ENCODE measurements at places on chromosomes 1 and 21. TPM values are rescaled to one million over a fixed set of nuclear protein-coding genes. Genes with fewer than 3 reads are reported as not detected.

The NTNG1 gene
- polyA plus RNA-seq, result 0.03 TPM

DNA sequence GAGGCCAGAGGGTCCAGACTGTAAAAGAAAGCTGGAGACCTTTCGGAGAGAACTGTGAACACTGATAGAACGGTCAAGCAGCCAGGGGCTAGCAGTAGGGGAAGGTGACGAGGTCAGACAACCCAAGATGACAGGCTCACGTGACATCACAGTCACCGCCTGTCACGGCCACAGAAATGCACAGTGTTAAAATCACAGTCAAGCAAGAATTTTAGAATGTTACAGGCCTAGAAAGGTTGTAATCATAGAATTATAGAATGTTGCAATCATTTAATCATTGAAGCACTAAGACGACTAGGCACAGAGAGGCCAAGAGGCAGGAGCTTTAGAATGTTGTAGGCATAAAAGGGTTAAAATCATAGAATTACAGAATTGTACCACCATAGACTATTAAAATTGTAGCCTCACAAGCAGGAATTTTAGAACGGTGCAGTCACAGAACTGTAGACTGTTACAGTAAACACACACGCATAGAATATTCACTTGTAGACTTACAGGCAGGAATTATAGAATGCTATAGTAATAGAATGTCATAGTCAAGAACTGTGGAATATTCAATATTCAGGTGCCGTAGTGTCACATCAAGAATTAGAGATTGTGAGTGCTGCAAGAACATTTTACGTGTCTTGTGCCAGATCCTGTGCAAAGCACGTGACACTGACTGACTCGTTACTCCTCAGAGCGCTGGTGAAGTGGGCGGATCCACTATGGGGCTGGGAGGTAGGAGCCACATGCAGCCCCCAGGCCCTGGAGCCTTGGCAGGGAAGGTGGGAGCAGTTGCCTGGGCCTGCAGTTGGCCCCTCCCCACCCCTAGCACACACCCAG is 118.1 kb downstream of the EPHB2 start:
- no peaks in the 10 kb centered on the region for H3K36me3 ChIP-seq
- DNase-seq, result no peak
- H3K27ac ChIP-seq, result peak overlapping the region; percentile 90
- H3K27me3 ChIP-seq, result no peaks in the 10 kb centered on the region

DNA sequence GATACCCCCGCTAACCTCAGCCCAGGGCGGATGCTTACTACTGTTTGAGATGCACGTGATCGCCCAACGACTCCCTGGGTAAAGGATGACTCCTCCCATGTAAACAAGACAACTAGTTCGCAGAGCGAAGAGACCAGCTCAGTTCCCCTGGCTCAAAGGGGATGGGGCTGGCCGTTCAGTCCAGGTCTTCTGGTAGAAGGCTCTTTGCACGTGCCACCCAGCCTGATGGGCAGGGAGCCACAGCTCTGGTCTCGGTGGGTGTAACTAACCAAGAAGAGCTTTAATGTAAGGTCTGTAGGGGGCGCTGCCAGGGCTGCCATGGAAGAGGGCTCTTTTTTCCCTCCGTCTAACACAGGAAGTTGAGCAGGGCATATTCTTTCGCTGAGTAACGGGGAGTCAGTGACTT is 49.4 kb upstream of the PARP1 start:
- no peak for DNase-seq
- H3K36me3 ChIP-seq, result no peaks in the 10 kb centered on the region
- H3K4me3 ChIP-seq, result no peak overlapping the region

The S1PR1 gene
- polyA plus RNA-seq, result 6.5 TPM

DNA sequence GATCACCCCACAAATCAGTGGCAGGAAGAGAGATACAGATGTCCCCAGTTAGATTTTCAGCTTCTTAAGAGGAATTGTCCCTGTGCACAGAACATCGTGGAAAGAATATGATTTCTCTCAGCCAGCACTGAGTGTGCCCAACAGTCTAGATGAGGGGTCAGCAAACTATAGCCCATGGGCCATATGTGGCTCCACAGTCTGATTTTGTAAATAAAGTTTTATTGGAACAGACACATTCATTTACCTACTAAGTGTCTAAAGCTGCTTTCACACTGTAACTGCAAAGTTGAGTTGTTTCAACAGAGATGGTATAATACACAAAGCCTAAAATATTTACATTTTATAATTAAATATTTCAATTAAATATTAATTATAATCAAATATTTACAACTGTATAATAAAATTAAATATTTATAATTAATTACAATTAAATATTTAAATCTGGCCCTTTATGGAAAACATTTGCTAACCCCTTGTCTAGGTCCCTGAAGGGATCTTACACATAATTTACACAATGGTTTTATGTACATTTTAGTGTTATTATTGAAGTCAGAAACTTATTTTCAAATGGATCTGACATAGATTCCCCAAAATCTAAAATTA is 407.6 kb downstream of the PTPRU start:
- no peaks in the 10 kb centered on the region for H3K36me3 ChIP-seq
- H3K4me1 ChIP-seq, result peaks cover 7% of the 10 kb centered on the region
- no peak for DNase-seq

DNA sequence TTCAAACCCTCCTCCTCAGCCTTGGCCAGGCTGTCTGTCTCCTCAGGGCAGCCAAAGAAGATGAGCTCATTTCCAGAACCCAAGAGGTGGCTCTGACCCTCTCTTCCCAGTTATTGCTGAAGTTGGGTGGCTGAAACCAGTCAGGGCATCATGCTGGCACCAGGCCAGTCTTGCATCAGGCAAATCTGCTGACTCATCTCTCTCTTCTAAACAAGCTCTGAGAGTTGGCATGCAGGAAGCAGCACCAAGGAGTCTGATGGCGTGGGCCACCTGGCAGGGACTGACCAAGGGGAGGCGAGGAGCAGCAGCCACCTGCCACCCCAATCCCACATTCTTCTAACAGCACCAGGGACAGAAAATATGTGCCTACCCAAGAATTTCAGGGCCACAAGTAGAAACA is 104.8 kb upstream of the ATP1A1 start:
- no peak overlapping the region for H3K4me3 ChIP-seq
- H3K27me3 ChIP-seq, result no peaks in the 10 kb centered on the region
- H3K36me3 ChIP-seq, result no peaks in the 10 kb centered on the region
- no peak for DNase-seq

DNA sequence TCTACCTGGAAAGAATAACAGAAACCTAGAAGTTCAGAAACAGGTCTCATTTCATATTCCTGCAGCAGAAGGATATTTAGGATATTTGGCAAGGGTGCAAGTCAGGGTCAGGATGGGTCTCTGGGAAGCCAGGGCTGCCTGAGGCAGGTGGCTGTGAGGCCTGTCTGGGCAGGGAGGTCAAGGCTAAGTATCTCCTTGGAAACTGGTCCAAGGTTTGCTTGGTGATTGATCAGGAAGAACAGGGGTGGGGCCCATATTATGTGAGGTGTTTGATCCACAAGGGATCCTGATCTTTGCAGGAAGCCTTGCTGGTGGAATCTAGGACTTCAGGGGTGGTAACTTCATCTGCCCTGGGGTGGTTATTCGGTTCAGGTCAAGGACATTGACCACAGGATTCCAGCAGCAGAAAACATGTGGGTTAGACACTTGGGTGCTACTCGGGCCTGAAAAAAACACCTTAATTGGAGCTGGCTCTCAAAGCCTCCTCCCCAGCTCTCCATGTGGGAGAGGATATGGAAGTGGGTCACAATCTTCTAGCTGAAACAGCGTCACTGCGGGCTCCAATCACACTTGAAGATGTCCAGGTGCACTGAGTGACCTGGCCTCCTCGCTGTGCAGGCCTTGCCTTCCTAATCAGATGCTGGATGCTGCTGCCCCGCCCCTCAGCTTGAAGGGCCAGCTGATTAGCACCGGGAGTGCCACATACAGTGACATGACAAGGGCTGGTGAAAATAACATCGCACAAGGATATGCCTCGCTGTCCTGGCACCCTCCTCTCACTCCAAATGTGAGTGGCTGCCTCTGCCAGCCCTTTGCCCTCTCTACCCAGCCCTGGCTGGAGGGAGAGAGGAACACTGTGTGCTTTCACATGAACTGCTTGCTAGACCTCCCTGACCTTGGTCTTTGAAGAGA is 8.7 kb downstream of the CTNNBIP1 start:
- H3K27me3 ChIP-seq, result no peaks in the 10 kb centered on the region
- H3K4me1 ChIP-seq, result no peaks in the 10 kb centered on the region

DNA sequence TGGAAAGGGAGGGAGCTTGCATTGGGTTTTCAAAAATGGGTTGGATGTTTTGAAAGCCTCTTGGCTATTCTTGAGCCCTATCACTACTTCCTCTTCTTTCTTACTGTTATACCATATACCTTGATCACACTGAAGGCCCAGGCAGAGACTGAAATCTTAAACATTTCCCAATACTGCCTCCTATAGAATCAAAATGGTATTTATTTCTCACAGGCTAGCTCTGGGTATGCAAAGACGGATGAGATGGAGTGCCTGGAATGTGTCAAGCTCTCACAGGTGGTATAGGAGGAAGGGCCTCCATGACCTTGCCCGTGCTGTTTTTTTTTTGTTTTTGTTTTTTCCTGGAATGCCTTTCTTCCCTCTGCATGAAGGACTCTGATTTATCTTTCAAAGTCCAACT is 268.4 kb upstream of the USP24 start:
- H3K27me3 ChIP-seq, result no peaks in the 10 kb centered on the region
- H3K4me3 ChIP-seq, result no peak overlapping the region
- H3K4me1 ChIP-seq, result no peaks in the 10 kb centered on the region
- no peak for DNase-seq
- no peak overlapping the region for H3K27ac ChIP-seq

GRCh38 chr1:235624721-235625333 is 24.8 kb downstream of the GNG4 start:
- H3K36me3 ChIP-seq, result no peaks in the 10 kb centered on the region
- H3K4me1 ChIP-seq, result 0 out of 2 replicates have a peak, but pooled peaks cover 9% of the 10 kb centered on the region
- H3K27me3 ChIP-seq, result no peaks in the 10 kb centered on the region
- no peak overlapping the region for H3K4me3 ChIP-seq
- no peak overlapping the region for H3K27ac ChIP-seq

DNA sequence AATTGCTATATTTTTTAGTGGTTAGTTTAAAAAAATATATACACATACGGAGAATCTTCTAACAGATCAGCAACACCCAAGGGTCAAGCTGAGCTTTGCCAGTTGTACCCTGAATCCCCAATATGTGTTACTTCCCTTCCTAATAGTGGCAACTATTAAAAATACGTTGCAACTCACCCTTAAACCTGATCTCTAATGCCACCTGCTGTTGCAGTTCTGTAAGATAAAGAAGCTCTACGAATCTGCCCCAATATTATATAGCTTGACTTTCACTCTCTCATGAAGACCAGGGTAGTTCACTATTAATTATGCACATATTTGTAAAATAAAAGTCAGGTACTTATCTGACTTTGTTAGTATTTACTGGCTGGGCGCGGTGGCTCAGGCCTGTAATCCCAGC is 58.4 kb downstream of the ASH1L start:
- no peak overlapping the region for H3K4me3 ChIP-seq
- H3K36me3 ChIP-seq, result no peaks in the 10 kb centered on the region
- peak; percentile 50 for DNase-seq

GRCh38 chr21:37220433-37220980 is 46.6 kb downstream of the VPS26C start:
- peak overlapping the region; percentile 96 for H3K27ac ChIP-seq
- H3K4me3 ChIP-seq, result peak overlapping the region; percentile 88
- H3K4me1 ChIP-seq, result no peaks in the 10 kb centered on the region
- peaks cover 16% of the 10 kb centered on the region for H3K36me3 ChIP-seq

- H3K4me3 ChIP-seq, result peak within 1 kb of the TSS; percentile 63
- H3K4me1 ChIP-seq, result peaks cover 11% of the 10 kb centered on the region
- no peaks in the 10 kb centered on the region for H3K27me3 ChIP-seq
- peaks cover 16% of the 10 kb centered on the region for H3K36me3 ChIP-seq
Observed at GRCh38 chr1:201154389-201155165, at the start of gene TMEM9. TMEM9 (minus strand) TSS chr1:201154474; CDS start chr1:201153923, 551 bp downstream.

DNA sequence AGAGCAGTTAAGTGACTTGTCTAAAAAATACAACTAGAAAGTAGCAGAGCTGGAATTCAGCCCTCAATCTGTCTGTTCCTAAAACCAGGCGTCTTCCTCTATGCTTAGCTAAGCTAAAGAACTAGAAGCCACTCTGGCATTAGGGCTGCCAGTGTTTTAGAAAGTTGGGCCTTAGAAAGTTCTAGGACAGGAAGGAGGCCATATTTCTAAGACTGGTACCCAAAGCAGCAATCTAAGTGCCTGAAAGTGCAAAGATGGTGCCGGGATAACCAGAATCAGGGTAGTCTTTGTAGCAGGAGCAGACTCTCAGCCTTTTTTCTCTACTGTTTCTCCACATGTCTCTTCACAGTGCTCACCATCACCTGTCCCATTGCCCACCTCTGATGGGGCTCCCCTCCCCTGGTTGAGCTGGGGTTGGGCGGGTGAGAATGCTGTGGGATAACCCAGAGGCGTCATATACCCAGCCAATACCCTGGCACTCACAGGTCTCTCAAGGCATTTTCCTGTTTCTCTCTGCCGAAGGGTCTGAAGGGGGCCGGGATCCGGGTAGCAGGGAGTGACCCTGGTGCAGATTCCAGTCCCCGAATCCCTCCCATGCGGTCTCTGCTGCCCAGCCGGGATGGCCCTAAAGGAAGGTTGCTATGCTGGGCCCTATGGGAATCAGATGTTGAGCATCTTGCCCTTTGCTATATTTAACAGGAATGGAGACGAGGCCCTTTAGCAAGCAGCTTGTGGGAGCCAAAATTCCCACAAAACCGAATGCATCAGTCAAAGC is 1.1 kb upstream of the RCSD1 start:
- no peak overlapping the region for H3K27ac ChIP-seq
- no peaks in the 10 kb centered on the region for H3K4me1 ChIP-seq
- peaks cover 10% of the 10 kb centered on the region for H3K27me3 ChIP-seq
- no peak for DNase-seq
- no peaks in the 10 kb centered on the region for H3K36me3 ChIP-seq

GRCh38 chr1:27872059-27872801 is at the start of gene THEMIS2:
THEMIS2 (plus strand) TSS chr1:27872544; CDS start chr1:27872572, 28 bp downstream.
- H3K4me1 ChIP-seq, result peaks cover 14% of the 10 kb centered on the region
- no peak within 1 kb of the TSS for H3K27ac ChIP-seq
- DNase-seq, result peak; percentile 98
- H3K27me3 ChIP-seq, result no peaks in the 10 kb centered on the region
- peak within 1 kb of the TSS; percentile 81 for H3K4me3 ChIP-seq

GRCh38 chr1:109370712-109371340 is 26.9 kb downstream of the SORT1 start:
- H3K4me3 ChIP-seq, result peak overlapping the region; percentile 27
- DNase-seq, result no peak
- 0 out of 2 replicates have a peak, but pooled peaks cover 5% of the 10 kb centered on the region for H3K36me3 ChIP-seq

The ZC3H12A gene
- polyA plus RNA-seq, result 7.4 TPM

DNA sequence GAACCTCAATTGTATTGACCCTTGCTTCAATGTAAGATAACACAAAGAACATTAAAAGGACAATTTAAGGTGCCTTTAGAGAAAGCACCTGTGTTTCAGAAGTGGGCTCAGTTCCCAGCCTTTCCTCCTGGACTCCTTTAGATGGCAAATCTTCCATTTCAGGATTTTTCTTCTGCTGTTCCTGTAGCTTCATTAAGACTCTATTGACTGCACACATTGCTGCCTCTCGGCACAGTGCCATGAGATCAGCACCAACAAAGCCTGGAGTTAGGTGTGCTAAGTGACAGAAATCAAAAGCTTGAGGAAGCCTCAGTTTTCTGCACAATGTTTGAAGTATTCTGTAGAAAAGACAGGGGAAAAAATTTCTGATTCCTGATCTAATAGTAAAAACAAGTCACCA is 40.6 kb downstream of the NVL start:
- no peak overlapping the region for H3K4me3 ChIP-seq
- no peaks in the 10 kb centered on the region for H3K4me1 ChIP-seq
- no peak overlapping the region for H3K27ac ChIP-seq
- peaks cover 77% of the 10 kb centered on the region for H3K36me3 ChIP-seq

The NCDN gene
- 34.6 TPM for polyA plus RNA-seq

All from SK-N-SH (cell line).